ENCODE measurements at places on chromosomes 6 and 20.

GRCh38 chr6:109472132-109472995, 10.7 kb downstream of the ZBTB24 start:
- DNase-seq: no peak

GRCh38 chr6:136188486-136188885, 61.6 kb downstream of the MTFR2 start:
- no peak for DNase-seq

- no peak for DNase-seq
Measured at GRCh38 chr6:170497841-170498301, 55.2 kb downstream of the PSMB1 start.

- no peak for DNase-seq
Measured at GRCh38 chr6:4973982-4974745, 29.7 kb downstream of the RPP40 start.

DNA sequence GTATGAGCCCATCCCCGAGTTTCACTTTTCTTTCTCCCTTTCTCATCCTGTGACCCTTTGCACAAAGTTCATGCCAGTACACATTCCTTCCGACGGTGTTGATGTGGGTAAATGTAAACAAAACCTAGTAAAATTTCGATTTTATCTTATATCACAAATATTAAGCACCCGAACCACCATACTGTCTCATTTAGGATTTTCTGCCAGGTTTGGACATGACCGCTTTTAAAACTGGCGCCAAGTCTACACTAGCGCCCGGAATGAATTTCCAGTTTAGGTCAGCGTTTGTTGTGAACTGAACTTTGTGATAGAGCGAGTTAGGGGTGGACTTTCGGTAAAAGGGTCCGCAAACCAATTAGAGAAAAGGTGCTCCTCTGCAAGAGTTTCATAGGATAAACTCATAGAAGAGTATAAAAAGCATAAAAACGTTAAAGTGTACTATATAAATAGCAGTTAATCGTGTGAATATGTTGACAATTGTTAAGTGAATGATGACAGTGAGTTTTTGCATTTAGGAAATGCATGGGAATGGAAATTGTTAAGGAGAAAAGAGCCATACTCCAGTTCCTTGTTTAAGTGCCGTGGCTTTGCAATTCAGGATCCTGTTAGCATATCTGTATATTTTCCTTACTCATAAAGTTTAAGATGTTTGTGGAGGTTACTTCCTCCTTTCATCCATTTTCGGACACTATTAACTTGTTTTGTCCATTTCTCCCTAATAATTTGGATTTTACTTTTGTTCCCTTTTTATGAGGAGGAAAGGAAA, 937 bp downstream of the AKAP7 start:
- no peak for DNase-seq

DNA sequence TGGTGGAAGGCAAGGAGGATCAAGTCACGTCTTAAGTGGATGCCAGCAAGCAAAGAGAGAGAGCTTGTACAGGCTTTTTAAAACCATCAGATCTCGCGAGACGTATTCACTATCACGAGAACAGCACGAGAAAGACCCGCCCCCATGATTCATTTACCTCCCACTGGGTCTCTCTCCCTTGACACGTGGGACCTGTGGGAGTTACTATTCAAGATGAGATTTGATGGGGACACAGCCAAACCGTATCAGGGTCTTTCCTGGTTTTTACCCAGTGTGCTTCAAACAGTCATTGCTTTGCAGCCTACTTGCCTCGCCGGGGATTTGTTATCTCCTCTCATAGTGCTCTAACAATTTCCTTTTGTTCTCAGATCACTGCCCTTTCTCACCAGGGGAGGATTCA, 108.2 kb downstream of the UST start:
- no peak for DNase-seq

GRCh38 chr6:4804095-4804494, 27.9 kb downstream of the CDYL start:
- DNase-seq: no peak

GRCh38 chr20:41078329-41078728, 49.7 kb downstream of the TOP1 start:
- DNase-seq: no peak

DNA sequence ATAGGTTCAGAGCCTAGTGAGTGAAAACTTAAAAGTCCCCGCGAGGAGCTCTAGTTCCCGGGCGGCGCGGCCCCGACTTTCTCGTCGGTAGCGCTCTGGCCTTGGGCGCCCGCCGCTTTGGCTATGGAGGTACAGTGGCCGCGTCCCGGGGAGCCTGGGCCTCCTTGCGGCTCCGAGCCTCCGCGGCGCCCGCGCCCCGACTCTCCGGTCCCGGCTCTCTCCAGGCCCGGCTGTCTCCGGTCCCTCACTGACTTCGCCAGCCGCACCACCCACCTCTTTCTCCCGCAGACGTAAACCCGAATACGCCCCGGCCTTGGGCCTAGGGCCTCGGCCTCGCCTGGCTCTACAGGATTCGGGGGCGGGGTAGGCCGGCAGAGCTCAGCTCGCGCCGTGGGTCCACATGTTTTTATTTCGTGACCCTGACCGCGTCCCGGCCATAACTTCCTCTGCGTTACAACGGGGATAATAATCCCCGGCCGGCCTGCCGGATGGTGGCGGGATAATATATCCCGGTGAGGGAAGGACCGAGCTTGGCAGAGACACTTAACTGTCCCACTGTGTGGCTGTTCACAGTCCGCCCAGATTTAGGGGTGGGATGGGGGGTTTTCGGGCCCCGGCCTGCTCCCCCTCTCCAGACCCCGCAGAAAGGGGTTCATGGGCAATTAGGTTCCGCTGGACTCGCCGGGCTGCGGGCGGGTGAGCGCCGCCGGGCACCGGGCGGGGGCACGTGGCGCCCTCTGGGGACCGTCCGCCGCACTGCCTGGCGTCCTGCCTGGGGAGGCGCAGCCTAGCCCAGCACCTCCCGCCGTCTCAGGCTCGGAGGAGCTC, 10.0 kb upstream of the TBX18 start:
- no peak for DNase-seq

- no peak for DNase-seq
Measured at GRCh38 chr6:104954190-104954797, 2.6 kb upstream of the LIN28B start.

DNA sequence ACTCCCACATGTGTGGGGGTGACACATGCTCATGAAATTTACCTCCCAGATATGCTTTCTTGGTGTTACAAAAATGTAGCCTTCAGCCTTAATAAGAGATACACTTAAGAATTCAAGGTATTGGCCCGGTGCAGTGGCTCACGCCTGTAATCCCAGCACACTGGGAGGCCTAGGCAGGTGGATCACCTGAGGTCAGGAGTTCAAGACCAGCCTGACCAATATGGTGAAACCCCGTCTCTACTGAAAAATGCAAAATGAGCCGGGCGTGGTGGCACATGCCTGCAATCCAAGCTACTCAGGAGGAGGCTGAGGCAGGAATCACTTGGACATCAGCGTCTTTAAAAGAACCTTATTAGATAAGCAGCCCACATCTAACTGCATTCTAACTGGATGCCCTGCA, 614.3 kb upstream of the CDH4 start:
- no peak for DNase-seq

DNA sequence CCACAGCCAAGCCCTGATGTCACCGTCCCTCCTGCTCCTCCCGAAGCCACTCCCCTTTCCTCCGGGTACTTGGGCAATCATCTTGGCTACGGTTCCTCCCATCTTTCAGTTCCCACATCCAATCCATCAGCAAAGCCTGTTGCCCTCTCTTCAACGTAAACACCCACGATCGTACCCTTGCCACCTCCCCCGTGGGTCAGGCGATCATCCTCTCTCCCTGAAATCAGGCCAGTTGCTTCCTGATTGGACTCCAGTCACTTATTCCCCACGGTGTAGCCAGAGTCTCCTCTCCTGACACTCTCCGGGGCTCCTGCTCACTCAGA, 44.5 kb downstream of the SULF2 start:
- no peak for DNase-seq

DNA sequence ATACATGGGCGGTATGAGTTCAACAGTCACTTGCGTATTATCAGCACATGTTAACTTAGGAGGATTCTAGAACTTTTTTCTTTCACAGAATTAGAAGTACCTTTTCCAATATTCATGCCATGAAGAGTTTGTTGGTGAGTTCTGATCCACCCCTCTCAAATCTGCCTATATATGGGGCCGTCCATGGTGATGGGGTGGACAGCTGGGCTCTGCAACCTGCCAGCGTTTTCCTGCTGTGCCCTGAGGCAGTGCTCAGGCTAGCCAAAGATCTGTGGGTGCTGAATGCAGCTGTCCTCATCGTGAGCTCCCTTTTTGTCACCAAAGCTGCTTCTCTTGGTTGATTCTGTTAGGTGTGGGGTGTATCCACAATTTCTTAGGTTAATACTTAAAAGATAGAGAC, 88.7 kb downstream of the THBS2 start:
- DNase-seq: no peak

- DNase-seq: no peak
Measured at GRCh38 chr20:9616455-9616805, 102.0 kb downstream of the LAMP5 start.

DNA sequence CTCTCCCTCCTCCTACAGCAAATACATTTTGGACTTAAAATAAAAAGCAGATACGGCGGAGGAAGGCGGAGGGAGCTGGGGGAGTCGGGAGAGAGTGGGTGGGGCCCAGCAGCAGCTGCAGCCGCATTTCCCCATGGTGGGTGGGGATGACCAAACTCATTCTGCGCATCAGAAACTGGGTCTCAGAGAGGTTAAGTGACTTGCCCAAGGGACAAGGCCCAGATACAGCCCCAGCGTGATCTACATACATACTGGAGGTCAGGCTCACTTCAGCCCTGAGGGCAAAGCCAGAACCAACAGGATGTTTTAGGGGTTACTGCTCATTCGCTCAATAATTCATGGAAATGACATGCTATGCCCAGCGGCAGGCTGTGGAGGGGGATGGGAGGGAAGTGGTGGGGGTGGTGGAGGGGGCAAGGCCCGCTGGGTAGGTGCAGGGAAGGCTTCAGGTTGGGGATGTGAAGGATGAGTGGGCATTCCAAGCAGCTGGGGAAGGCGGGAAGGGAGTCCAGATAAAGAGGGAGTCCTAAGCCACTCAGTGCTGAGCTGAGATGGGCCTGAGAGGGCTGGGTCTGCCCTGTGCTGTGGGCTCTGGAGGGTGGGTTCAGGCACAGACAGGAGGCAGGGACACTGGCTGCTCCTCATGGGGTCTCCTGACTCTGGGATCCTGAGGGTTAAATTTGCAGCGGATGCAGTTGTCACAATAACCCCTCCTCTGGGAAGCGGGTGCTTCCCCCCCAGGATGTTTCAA, 31.0 kb downstream of the DLGAP4 start:
- DNase-seq: no peak

- no peak for DNase-seq
Measured at GRCh38 chr6:106069478-106069877, 16.7 kb upstream of the PRDM1 start.

GRCh38 chr6:24922170-24922569, 13.6 kb downstream of the RIPOR2 start:
- no peak for DNase-seq

GRCh38 chr20:57251344-57251743, 15.1 kb downstream of the BMP7 start:
- no peak for DNase-seq

DNA sequence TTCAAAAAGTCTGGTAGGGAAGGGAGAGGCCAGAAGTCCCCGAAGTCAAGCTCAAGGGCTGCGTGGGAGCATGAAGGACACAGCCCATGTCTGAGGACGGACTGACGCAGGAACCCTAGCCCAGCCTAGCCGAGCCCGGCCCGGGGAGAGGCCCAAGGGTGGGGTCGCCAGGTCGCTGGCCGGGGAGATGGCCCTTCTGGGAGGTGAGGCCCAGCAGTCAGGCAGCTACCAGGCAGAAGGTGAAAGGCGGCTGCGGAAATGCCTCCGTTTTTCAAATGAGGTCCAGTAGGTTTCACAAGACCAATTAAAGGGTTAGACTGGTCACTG, 44.6 kb downstream of the WDR27 start:
- no peak for DNase-seq

- no peak for DNase-seq
Measured at GRCh38 chr6:46676604-46677313, 10.9 kb upstream of the TDRD6 start.

- no peak for DNase-seq
Measured at GRCh38 chr6:127202676-127203075, 64.0 kb upstream of the RNF146 start.

- DNase-seq: no peak
Measured at GRCh38 chr6:111173341-111173740, 86.0 kb downstream of the SLC16A10 start.

DNA sequence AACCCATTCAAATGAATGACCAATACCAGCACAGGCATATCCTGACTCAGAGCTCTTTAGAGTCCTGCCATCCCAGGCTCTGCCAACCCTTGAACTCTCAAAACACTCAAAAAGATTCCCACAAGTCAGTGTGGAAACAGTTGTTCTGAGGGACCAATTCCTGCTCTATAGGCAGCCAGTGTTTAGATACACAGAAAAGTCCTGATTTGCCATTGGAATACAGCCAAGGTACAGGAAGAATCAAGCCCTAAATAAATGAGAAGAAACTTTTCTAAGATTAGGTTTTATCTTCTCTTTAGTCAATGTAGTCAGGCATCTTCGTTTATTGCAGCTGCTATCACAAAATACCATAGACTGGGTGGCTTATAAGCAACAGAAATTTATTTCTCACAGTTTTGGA, 626.8 kb upstream of the ARID1B start:
- no peak for DNase-seq

GRCh38 chr20:58878399-58878798, 25.9 kb downstream of the GNAS start:
- no peak for DNase-seq

DNA sequence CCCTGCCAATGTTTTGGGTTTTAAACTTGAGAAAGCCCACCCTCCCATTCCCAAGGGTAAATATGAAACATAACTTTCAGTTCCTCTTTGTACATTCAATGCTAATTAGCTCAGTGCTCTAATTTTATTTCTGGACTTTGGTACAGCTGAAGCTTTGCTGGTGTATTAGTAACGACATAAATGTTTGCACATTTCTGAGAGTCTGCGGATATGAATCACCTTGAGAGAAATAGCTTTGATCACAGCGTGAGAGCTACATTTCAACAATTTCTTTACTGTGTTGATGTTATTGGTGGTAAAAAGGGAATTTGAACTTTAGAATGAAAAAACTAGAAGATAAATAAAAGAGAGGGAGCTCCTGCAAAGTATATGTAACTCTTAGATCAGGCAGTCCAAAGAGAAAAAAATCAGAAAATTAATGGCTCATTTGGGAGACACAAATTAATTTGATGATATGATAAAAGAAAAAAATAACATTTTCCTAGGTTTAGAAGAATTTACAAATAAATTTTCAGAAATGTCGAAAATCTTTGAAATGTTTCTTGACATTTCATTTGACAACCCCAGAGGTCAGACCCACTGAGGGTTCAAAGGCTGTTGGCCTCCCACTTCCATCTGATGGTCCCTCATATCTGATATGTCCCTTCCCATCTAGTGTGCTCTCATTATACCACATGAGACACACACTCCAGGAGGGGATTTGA, 38.5 kb upstream of the CAP2 start:
- no peak for DNase-seq

Measured in omental fat pad (tissue), 4 donors.